ENCODE measurements at places on chromosomes 1 and 21.

GRCh38 chr1:212328248-212328647, 43.0 kb downstream of the PPP2R5A start:
- DNase-seq, result peak; percentile 14

GRCh38 chr1:78718566-78718965, 68.9 kb downstream of the IFI44 start:
- no peak for DNase-seq

GRCh38 chr1:246383791-246384190, 123.3 kb downstream of the SMYD3 start:
- DNase-seq, result no peak

DNA sequence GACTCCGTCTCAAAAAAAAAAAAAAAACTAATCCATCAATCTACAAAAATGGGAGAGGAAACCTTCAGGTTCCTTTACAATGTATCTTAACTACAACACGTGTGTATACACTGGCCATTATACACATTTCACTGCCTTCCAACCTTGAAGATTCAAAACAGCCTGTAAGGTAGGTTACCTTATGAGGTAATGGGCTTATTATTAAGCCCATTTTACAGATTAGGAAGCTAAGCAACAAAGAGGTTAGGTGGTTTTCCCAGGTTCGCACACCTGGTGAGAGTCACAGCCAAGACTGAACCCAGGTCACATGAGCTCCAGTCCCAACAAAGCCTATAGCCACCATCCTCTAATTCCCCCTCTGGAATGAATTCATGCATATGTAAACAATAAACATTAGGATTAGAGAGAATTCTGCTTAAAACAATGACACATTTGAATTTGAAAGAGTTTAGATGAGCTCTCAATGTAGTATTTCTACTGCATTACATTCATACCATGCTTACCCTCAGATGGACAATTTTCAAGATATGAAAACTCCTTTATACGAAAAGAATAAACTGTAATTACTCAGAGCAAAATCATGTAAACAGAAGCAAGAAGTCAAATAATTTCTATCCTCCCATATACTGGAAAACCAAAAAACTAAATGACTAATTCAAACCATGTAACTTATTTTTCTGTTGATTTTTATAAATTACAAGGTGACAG, 54.8 kb downstream of the EIF4G3 start:
- DNase-seq, result no peak

- DNase-seq, result no peak
These were observed 42.4 kb upstream of the CDC14A start for GRCh38 chr1:100309863-100310262.

DNA sequence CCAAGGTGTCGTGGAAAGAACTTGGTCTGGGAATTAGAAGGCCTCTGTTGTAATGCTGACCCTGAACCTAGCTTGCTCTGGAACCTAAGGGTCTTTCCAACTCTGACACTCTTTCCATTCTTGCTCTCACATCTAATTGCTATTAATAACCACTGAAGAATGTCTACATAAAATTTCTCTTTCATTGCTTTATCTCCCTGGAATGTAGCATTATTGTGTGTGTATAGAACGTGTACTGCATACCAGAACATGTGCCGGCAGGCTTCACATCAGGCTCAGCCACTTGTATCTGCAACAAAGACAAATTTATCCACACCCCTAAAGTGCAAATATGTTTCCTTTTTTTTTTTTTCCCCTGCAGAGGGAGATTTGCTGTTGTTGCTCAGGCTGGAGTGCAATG, 13.9 kb upstream of the LAX1 start:
- no peak for DNase-seq

- DNase-seq, result no peak
These were observed 203.1 kb downstream of the SIPA1L2 start for GRCh38 chr1:232426801-232427200.

GRCh38 chr1:8211883-8212579, 105.9 kb upstream of the SLC45A1 start:
- DNase-seq, result peak; percentile 47

- peak; percentile 53 for DNase-seq
These were observed 34.4 kb downstream of the WNT4 start for GRCh38 chr1:22108339-22109105.

GRCh38 chr21:42025376-42026081, 15.4 kb upstream of the ZBTB21 start:
- no peak for DNase-seq

- DNase-seq, result peak; percentile 65
These were observed 14.4 kb downstream of the S100A16 start for GRCh38 chr1:153598309-153599172.

DNA sequence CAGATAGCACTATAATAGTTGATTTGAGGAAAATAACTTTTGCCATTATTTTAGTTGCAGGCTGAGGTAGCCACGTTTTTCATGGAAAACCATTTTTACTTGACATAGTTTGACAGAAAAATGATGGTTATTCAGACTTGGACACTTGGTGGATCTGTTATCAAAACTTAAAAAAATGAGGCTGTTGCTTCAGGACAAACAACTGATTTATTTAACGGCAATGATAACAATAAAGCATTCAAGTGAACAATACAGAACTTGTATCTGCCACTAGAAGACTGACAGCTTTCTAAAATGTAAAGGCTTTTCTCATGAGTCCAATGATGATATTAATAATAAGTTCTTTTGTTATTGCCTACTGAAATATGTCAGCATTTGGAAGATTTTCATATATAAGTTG, 322.9 kb downstream of the BRINP3 start:
- peak; percentile 35 for DNase-seq

- no peak for DNase-seq
These were observed 98.2 kb downstream of the EPHB2 start for GRCh38 chr1:22808676-22809483.

GRCh38 chr1:241944300-241944699, 13.3 kb upstream of the BECN2 start:
- no peak for DNase-seq

- DNase-seq, result no peak
These were observed 9.2 kb downstream of the GNB1 start for GRCh38 chr1:1881727-1882126.

DNA sequence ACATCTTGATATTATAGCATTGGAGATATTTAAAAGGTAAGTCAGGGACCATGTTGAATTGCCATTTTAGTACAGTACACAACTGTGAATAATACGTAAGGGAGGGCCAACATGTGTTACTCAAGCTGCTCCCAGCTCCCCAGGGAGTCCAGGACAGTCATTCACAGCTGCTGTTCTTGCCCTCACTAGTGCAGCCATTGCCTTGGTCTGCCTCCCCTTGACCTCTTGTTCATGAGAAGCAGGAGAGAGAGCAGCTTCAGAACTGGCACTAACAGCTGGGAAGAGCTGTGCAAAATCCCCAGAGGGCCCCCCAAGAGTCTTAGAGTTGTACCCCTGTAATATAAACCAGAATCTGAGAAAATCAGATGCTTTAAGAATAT, 16.4 kb downstream of the TCEANC2 start:
- no peak for DNase-seq

GRCh38 chr1:11531943-11532342, 53.0 kb downstream of the DISP3 start:
- no peak for DNase-seq

DNA sequence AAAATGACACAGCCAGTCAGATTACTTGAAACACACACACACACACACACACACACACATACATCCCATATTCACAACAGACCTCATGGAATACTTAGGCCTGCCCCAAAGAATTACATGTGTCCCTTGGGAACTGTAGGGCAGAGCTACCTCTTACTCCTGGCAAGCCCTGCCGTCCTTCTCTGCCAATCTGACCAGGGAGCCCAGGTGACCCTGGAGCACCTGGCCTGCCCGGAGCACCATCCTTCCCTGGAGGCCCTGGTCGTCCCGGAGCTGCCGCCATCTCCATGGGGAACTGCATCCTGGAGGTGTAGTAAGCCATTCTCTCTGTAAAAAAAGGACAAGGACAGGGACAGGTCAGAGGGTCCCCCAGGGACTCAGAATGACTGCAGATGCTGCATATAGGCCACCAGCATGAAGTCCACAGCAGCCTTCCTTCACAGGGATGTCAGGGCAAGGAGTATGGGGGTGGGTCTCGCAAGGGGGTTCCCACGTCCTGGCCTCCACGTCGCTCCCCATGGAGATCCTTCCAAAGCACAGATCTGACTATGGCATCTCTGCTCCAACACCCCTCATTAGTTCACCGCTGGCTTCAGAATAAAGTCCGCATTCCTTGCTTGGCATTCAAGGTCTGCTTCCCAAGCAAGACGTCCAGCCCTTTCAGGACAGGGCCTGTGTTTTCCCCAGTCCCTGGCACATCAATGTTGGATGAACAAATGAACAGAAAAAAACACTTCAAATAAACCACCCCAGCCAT, 9.2 kb upstream of the PEF1 start:
- DNase-seq, result no peak

- DNase-seq, result no peak
These were observed 2.3 kb downstream of the IL6R start for GRCh38 chr1:154407198-154408091.

- DNase-seq, result no peak
These were observed 306.2 kb downstream of the NFIA start for GRCh38 chr1:61388566-61388965.

- no peak for DNase-seq
These were observed 8.1 kb upstream of the ATP1B1 start for GRCh38 chr1:169098380-169098779.

DNA sequence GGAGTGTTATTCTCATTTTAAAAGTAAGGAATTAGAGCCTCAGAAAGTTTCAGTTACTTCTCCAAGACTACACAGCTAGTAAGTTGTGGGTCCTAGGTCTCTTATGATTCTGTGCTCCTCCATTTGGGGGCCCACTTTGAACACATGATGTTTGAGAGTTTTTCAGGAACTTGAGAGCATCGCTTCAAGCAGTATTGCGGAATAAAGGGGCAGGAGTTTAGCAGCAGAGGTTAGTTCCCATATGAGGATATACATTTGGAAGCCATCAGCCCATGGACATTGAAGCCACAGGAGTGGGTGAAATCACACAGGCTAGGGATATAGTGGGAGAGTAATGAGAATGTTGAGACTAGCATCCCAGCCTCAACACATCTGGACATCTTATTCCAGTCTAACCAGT, 143.2 kb downstream of the RASAL2 start:
- no peak for DNase-seq

GRCh38 chr1:90694846-90695245, 22.3 kb downstream of the BARHL2 start:
- no peak for DNase-seq

DNA sequence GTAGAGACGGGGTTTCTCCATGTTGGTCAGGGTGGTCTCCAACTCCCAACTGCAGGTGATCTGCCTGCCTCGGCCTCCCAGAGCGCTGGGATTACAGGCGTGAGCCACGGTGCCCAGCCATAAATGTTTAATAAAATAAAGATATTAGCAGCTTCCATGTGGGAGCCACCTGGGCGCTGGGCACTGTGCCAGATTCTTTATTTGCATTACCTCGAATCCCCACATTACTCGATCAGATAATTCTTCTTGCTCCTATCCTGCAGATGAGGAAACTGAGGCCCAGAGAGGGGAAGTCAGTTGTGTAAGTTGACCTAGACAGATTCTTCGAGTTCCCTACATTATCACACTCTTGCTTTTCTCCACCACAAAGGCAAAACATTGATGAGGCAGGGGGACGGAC, 24.9 kb upstream of the TENT5B start:
- DNase-seq, result no peak

DNA sequence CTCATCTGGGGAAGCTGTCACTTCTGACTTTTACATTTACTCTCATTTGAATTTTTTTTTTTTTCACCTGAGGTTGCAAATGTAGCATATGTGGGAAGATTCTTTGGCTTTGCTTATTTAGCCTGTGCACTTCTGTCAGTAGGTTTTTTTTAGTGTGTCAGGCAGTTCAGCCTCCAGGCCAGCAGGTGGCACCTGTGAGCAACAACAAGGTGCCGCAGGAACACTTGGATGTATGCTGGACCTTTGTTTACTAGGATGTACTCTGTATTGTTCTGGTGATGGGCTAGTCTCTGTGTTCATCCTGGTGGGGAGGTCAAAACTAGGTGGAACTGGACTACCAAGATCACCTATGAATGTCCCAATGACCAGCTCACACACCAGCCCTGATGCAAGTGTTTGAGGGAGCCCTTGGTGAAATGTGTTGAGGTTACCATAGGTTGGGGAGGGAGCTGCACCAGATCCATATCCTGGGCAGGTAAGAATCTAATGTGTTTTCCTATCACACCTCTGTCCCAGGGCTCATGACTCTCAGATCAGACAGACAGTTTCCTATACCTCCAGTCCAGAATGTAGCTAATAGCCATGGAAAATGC, 618.2 kb downstream of the BRINP3 start:
- peak; percentile 6 for DNase-seq

DNA sequence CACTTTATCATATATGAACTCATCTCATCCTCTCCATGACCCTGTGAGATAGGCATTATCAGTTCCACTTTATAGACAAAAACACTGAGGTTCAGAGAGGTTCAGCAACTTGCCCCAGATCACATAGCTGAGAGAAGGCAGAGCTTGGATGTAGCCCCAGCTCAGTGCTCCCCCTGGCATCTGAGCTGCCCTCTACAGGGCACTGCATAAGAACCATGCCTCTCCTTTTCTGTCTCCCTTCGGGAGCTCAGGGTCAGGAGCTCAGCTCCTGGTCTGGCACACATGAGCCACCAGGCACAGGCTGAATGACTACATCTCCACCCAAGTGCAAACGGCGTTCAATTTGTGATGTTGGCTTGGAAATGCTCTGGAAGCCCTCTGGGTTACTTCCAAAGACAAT, 16.9 kb downstream of the RAB7B start:
- no peak for DNase-seq

DNA sequence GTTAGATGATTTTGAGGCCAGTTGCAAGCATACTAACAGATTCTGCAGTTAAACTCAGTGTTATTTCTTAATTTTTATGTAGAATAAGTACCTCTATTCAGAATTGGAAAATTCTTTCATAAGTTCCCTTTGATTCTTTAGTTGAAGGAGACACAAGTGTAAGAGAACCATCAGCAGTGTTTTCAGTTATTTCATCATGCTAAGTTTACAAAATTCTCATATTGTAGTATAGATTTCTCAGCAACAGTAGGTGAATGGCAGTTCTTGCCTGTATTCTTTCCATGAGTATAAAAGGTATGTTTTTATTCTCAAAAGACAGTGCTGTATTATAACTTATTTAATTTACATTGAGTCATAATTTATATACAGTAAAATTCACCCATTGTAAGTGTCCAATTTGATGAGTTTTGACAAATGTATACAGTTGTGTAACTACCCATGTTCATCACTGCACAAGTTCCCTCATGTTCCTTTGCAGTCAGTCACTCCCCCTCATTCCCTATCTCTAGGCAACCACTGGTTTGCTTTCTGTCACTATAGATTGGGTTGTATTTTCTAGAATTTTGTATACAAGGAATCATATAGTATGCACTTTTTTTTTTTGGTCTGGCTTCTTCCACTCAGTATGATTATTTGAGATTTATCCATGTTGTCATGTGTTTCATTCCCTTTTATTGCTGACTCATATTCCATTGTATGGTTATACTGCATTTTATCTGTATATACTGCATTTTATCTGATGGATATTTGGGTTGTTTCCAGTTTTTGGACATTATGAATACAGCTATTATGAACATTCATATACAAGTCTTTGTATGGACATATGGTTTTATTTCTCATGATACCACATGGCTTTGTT, 3.9 kb downstream of the RPS6KC1 start:
- no peak for DNase-seq

- peak; percentile 70 for DNase-seq
These were observed 12.1 kb downstream of the PRKACB start for GRCh38 chr1:84156210-84156621.
